ENCODE measurements at places on chromosomes 6 and 20.

DNA sequence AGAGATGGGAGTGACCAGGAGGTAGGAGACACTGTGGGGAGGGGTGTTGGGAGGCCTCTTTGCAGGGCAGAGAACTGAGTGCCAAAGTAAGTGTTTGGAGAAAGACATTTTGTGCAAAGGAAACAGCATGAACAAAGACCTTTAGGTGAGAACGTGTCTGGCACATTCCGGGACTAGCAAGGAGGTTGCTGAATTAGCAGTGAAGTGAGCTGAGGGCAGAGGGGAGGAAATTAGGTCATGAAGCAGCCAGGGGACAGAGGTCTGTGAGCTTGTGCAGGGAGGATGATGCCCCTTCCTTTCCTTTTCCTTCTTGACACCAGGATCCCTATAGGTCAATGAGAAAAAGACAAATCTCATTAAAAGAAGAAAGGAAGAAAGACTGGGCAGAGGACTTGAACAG lies 21.4 kb upstream of the AHCY start:
- no peak for DNase-seq

DNA sequence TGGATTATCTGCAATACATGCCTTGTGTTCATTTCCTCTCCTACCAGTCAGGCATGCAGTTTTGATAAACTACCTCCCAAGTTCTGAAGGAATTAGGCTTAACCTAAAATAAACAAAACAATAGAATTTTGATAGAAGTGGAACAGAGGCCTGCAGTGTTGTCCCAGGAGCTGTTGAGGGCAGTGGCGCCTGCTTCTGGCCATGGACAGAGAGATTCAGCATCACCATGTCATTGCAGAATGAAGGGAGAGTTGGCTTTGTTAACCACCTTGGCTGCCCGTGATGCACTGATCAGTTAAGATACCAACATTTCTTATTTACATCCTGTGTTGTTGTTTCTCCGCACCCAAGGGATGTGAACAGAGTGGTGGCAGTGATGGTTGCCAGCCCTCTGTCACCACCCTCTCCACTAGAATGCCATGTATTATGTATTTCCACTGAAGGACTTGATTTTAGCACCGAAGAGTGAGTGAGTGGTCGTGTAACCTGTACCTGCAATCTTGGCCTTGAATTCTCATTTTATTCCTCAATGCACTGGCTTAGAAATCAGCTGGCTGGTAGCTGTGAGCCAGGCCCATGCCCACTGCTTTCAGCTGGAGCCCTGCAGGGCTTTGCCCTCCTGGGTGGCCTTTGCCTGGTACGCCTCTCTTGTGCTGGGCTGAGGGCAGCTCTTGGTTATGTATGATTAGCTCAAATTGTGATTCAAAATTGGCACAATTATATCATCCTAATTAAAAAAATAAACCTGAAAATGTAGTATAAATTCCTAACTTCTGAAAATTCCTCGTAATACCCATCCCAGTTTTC lies 56.5 kb downstream of the SHLD1 start:
- no peak for DNase-seq

- no peak for DNase-seq
Observed at GRCh38 chr20:35093267-35093884, 769 bp upstream of the TRPC4AP start.

GRCh38 chr20:3398681-3399252 lies 8.7 kb downstream of the DNAAF9 start:
- DNase-seq = no peak

- DNase-seq = peak; percentile 10
Observed at GRCh38 chr20:25247000-25247517, 826 bp upstream of the PYGB start.

Measured in T-helper 9 cell (primary cell).